ENCODE measurements at places on chromosomes 7 and 10.

- DNase-seq, result no peak
Measured at GRCh38 chr7:132066761-132067171, 509.5 kb downstream of the PLXNA4 start.

DNA sequence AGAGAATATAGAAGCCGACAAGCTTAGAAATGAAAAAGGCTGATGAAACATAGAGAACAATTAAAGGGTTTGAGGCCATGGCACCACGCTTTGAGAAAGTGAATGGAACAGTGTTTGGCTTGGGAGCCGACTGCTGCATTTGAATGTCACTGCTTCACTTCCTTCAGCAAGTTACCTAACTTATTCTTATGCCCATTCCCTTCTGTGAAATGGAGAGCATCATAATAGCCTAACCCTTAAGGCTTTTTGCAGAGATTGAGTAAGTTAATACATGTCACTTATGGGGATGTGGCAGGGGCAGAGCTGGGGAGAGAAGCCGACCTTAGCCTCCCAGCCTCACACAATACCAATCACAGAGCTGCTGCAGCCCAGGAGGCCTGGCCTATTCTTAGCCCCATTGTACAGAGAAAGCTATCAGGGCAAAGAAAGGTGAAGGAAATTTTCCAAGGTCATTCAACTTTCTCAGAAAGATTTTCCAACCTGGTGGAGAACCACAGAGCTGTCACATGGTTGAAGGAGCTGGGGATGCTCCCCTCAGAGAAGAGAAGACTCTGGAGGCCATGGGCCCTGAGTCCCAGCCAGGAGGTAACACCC is 186.0 kb upstream of the GDF10 start:
- no peak for DNase-seq

- no peak for DNase-seq
Measured at GRCh38 chr7:41981046-41982040, 255.7 kb downstream of the GLI3 start.

- no peak for DNase-seq
Measured at GRCh38 chr7:139562961-139563565, 39.6 kb downstream of the CLEC2L start.
